CD4-positive, alpha-beta T cell treated with Interleukin-1 beta for 1 hour (primary cell): ENCODE measurements at places on chromosomes 7 and 10.

DNA sequence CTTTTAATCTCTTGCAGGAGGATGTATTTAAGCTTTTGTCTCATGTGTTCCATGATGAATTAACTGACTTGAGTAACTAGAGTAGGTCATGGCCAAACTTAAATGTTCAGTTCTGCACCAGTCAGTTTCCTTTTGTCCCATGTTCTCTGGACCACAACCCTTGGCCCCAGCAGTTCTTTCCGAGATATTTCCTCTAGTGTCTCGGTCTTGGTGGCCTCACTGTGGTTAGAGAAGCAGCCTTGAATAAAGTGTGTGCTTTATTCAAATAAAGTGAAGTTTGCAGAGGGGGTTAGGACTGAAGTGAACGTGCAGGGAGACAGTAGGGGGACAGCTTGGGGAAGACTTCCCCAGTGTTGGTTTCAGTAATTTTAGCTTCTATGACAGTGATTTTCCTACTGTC is 9.3 kb downstream of the ZNF212 start:
- DNase-seq: no peak

DNA sequence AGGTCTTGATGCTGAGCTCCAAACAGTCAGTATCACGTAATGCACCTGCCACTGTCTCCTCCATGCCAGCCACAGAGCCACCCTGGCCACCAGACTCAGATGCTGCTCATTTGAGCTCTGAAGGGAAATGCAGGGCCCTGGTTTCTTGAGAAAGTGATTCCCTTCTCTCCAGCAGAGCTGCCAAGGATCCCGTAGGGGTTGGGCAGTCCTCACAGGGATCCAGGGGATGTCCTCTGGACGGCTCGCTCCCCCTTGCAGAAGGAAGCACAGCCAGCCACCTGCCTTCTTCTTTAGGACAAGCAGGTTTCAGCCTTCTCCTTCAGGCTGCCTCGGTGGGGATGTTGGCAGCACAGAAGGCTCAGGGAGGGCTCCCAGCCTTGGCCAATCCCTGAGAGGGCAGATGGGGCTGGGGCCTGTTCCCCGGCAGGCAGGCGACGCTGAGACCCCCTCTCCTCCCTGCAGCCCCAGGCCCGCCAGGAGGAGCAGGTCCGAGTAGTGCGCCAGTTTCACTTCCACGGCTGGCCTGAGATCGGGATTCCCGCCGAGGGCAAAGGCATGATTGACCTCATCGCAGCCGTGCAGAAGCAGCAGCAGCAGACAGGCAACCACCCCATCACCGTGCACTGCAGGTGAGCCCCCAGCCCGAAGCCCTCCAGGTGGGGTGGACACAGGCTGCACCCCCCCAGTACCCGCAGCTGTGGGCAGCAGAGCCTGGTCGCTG is 48.9 kb downstream of the MKI67 start:
- no peak for DNase-seq

DNA sequence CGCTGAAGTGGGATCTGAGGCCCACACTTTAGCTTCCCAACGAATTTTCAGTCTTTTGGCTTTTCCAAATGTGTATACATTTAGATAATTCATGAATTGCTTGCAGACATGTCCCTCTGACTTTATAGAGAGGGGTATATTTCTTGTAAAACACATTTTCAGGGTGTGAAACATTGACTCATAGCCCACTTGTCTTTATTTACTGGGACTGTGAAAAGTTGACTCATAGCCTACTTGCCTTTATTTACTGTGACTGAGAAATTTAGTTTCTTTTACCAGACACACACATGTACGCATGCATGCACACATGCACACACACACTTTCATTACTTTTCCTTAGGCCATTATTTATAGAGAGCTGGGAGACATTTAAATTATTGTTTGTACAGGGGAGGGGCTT is 79.1 kb downstream of the VTI1A start:
- DNase-seq: no peak

DNA sequence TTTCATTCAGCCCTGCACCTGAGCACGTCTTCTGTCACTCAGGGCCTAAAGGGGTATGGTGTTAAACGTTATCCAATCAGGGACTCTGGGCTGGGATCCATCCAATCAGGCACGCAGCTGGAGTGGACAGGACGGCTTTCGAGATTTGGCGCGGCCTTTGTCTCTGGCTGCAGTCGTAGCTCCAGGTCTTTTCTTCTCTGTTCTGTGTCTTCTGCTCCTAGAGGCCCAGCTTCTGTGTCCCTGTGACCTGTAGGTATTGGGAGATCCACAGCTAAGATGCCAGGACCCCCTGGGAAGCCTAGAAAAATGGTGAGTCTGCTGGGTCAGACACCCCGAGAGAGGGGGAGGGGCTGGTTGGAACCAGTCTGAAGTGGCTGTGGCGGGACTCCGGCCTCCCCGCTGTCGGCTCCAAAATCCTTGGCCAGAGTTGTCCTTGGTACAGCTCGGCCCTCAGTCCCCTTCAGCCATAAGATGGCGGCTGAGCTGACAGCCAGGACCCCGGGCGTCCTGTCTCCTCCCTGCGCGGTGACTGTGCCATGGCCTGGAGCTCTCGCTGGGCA is 11.7 kb upstream of the ZNF680 start:
- no peak for DNase-seq

GRCh38 chr10:14774797-14775196 is at the start of gene FAM107B:
Gene FAM107B, minus strand, starts transcription at chr10:14774897. Its CDS starts 234 bp downstream, at chr10:14774663.
- DNase-seq: no peak

DNA sequence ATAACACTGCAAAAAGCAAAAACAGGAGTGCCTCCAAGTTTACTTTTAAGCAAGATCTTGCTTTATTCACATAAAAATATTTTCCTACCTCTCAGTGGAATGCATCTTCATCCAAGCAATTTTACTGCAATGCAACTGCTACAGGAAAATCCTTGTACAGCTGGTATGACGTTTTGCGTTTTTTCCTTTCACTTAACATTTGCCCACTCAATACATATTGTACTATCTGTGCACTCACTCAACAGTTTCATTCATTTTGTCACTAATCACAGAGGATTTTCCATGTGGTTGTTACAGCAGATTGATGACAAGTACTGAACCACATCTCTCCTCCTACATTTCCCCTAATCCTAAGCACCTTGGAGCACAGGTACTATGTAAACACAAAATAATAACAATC is 222.0 kb upstream of the IMMP2L start:
- no peak for DNase-seq

DNA sequence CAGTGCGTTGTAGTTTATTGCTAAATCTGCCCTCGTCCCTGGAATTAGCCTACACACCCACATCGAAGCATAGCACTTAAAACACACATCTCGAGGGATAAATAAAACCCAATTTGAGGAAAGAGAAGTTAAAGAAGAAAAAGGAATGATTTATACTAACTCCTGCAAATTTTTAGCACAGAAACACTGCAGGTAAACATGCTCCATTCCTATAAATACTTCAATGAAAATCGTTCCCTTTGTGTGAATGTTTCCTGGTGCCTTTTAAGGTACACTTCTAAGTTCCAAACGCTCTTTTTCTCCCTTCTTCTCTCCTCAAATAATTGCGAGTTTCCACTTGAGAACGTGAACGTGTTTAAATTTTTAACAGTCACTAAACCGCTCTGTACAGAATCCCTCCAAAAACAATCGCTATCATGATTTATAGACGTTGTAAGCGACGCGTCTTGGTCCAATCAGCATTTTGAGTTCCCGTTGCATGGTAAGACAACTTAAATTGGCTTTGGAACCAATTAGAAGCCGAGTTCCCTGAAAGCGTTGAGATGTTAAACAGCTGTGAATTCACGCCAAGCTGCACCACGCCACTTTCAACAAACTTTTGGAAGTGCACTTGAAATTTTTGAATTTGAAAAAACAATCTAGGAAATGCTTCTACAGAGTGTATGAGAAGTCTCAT is 12.5 kb upstream of the EBLN1 start:
- DNase-seq: peak; percentile 29
